ENCODE measurements at places on chromosomes 2 and 18. TPM values are rescaled to one million over a fixed set of nuclear protein-coding genes. Genes with fewer than 3 reads are reported as not detected.

GRCh38 chr18:26036635-26037034 lies 53.8 kb downstream of the SS18 start:
- no peak for DNase-seq

GRCh38 chr18:68417826-68418225 lies 297.1 kb downstream of the TMX3 start:
- DNase-seq: no peak

- no peak for DNase-seq
These were observed 248.5 kb downstream of the RNF144A start for GRCh38 chr2:7165736-7166135.

The PLEK gene
- total RNA-seq: under 0.01 TPM

The TUBA3D gene
- not detected for total RNA-seq

The GLI2 gene
- total RNA-seq: not detected

DNA sequence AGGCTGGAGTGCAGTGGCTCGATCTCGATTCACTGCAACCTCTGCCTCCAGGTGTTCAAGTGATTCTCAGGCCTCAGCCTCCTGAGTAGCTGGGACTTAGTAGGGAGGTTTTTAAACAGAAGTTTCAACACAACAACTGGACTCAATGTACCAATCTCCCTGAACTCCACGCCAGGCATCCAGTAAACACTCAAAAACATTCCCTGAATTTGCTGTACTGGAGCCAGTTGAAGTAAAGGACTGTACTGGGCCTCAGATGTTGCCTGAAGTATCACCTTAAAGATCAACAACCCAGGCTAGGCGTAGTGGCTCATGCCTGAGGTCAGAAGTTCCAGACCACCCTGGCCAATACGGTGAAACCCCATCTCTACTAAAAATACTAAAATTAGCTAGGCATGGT lies 22.4 kb downstream of the RAB1A start:
- no peak for DNase-seq

The ORMDL1 gene
- 32.1 TPM for total RNA-seq

The SRD5A2 gene
- total RNA-seq: not detected

GRCh38 chr2:138741851-138742250 lies 38.3 kb downstream of the NXPH2 start:
- no peak for DNase-seq

The RAD51AP2 gene
- total RNA-seq: not detected

GRCh38 chr2:226607379-226607778 lies 192.2 kb downstream of the IRS1 start:
- DNase-seq: no peak

DNA sequence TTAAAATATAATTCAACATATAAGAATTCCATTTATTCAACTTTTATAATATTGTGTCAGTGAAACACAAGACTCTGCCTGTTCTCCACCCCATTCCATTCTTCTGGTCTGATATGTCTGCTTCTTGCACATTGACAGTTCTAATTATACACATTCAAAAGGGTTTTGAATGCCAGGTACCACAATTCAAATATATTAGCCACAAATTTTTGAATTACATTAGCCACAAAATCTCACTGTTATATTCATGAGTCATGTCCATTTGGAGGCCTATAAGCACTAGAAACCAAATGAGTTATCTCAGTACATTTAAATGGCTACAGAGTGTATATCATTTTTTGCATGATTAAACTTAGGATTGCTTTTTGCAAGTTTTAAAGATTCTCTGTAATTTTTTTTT lies 72.1 kb downstream of the CCDC150 start:
- no peak for DNase-seq

- DNase-seq: no peak
These were observed 17.6 kb downstream of the MROH2A start for GRCh38 chr2:233795735-233796171.

DNA sequence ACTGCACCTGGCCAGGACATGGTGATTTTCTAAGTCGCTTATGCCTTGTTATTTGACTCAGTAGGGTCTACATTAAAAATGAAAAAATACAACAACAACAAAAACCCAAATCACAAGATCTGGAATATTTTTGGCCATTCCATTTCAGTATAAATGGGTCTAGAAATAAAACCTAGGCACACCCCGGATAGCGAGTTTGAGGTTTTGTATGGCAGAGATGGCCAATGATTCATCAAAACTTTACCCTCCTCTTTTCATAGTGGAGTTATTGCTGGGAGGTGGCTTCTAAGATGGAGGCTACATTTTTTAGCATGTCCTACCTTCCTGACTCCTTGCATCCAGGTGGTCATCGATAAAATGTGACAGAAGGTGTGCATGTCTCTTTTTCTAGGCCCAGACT lies 49.3 kb upstream of the PELI1 start:
- DNase-seq: no peak

All from lung microvascular endothelial cell (primary cell).